HS-27A (cell line): ENCODE measurements at places on chromosomes 13 and 19.

DNA sequence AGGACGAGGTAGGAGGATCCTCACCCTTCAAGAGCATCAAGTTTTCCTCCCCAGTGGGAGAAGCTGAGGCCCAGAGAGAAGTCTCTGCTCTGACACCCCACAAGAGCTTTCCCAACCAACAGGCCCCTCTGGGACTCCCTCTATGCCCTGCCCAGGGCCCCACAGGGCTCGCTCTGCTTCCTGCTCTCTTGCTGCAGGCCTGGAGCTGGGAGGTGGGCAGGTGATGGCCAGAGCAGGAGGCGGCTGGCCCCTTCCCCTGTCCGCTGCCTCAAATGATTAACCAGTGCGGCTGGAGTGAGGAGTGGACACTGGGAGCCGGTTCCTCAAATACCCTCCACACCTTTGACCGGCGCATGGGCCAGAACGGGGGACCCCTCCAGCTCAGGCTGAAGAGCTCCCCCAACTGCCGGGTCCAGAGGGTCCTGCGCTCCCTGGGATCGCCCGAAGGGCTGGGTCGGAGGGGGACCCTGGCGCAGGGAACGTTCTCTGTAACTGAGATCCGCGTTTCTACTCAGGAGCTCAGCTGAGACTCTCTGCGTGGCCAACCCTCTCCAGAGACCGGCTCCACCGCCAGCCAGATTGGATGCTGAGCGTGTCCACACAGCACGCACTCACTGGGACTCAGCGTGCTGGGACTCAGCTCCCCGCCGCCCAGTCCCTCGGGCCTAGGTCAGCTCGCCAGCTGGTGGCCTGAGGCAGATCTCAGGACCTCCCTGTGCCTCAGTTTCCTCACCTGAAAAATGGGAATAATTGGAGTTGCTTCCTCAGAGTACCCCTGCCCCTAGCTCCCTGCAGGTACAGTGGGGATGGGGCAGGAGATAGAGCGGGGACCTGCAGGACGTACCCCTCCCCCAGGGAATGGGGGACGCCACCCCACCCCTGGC is 6.7 kb upstream of the ONECUT3 start:
- no peak for DNase-seq

DNA sequence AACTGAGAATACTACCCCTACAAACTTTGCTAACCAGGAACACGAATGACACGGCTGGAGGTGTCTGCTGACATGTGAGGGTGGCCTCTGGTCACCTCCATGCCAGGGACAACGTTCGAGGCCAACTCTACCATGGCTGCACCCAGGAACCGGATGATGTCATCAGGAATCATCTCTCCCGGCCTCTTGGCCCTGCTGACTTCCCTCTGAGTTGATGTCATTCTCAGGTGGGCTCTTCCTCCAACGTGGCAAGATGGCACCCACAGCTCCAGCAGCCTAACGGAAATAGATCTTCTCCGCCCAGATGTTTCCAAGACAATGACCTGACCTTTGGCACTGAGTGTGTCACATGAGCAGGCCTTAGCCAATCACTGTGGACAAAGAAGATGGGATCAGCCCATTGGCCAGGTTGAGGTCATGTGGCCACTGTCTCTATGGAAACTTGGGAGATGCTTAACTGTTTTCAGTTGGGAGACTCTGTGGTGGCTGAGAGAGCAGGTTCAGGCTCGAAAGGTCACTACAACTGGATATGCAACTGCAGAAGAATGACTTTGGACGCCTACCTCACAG is 15.0 kb downstream of the MBD3L2B start:
- DNase-seq, result no peak

DNA sequence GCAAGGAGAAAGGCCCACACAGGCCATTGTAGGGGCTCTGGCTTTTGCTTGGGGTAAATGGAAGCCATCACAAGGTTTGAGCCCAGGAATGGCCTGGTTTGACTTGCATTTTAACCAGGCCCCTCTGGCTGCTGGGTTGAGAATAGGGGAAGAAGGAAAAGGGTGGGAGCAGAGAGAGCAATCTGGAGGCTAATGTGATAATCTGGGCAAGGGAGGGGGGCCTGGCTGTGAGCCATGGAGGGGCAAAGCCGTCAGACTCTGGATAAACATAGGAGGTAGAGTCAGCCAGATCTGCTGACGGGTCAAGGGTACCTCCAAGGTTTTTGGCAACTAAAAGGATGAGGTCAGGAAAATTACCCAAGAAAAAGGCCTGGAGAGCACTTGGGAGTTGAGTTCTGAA is 41.6 kb downstream of the RFX2 start:
- no peak for DNase-seq

- DNase-seq, result no peak
Measured at GRCh38 chr13:53241891-53242348, 213.3 kb downstream of the OLFM4 start.

- no peak for DNase-seq
Measured at GRCh38 chr13:39734952-39735351, 79.5 kb downstream of the COG6 start.

DNA sequence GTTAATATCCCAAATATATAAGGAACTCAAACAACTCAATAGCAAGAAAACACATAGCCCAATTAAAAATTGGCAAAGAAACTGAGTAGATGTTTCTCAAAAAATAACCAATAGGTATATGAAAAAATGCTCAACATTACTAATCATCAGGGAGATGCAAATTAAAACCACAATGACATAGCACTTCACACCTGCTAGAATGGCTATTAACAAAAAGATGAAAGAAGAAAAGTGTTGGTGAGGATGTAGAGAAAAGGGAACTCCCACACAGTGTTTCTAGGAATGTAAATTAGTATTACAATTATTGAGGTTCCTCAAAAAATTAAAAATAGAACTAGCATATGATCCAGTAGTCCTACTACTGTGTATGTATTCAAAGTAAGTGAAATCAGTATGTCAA is 1212.8 kb downstream of the DIAPH3 start:
- DNase-seq, result no peak

DNA sequence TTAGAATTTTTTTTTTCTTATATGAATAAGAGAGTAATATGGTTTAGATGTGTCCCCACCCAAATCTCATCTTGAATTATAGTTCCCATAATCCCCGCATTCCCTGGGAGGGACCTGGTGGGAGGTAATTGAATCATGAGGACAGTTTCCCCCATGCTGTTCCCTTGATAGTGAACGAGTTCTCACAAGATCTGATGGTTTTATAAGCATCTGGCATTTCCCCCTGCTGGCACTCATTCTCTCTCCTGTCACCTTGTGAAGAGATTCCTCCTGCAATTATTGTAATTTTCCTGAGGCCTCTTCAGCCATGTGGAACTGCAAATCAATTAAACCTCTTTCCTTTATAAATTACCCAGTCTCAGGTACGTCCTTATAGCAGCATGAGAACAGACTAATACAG is 205.7 kb downstream of the MYO16 start:
- DNase-seq, result no peak

GRCh38 chr13:28719227-28720055 is 671 bp upstream of the SLC46A3 start:
- DNase-seq, result no peak

- no peak for DNase-seq
Measured at GRCh38 chr13:111143865-111144540, 28.9 kb downstream of the ARHGEF7 start.

DNA sequence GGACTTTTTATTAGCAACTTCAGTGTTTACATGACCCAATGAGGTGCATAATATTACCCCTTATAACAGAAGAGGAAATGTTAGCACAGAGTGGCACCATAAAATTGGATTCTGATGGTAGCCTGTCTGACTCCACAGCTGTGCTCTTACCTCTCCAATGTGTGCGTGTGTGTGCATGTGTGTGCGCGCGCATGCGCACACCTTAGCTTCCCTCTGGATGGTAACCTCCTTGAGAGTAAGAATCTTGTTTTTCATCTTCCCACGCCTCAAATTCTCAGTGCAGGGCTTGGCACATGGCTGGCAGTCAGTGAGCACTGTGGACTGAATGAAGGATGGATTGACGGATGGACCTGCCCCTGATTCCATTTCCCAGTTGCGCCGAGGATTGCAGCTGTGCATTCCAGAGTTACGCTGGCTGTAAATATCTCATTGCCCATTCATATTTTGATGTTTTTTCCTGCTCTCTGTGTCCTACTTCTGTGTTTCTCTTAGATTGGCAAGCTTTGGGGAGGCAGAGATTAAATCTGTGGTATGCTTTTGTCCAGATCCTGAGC is 99.2 kb upstream of the WASF3 start:
- DNase-seq, result no peak

GRCh38 chr19:12983542-12984142 is 11.6 kb upstream of the NFIX start:
- no peak for DNase-seq

DNA sequence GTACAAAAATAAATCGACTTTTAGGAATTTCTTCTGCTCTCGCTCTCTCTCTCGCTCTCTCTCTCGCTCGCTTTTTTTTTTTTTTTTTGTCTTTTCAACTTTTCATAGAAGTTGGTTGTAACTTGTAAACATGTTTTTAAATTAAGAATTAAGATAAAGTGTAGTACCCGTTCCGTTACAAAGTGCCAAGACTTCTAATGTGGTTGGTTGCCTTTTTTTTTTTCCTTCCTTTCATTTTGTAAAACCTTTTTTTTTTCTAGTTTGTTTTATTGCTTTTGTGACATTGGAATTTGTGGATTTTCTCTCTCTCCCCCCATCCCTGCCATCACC is 20.4 kb downstream of the ZBTB7A start:
- DNase-seq, result no peak

DNA sequence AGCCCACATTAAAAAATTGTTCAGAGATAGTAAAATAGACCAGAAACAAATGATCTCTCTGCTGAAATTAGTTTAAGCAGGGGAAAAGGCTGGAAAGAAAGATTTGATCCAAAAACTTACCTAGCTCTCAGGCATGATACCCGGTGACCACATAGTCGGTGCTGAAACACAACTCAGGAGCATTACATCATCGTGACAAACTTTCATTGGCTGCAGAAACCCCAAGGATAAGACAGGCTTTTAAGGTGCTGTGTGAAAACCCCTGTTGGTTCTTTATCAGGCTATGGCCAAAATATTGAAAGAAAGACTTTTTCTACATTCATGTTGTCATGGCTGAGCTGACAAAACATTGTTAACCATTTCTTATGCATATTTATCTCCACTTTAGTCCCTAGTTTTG is 171.7 kb upstream of the KLF12 start:
- DNase-seq, result no peak

DNA sequence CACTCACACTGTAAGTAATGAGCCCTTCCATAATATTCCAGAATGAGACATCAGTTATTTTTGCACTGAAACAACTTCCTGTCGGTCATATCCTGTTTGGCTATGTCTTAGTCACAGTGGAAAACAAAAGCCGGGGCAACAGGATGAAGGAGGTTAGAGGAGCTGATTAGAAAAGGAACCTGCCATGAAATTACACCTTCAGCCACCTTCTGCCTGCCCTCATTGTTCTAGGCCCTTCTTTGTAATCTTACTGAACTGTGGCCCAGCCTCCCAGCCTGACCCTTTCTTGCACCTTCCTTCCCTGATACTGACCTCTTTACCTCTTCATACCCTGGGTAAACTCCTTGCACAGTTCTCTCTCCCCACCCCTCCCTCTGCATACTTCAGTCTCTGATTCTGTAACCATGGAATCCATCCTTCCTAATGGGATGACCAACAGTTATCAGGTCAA is 67.3 kb downstream of the DOCK9 start:
- DNase-seq, result no peak

- no peak for DNase-seq
Measured at GRCh38 chr13:83221813-83222241, 660.4 kb downstream of the SLITRK1 start.

GRCh38 chr19:48569814-48570213 is 17.8 kb downstream of the SULT2B1 start:
- DNase-seq, result no peak

DNA sequence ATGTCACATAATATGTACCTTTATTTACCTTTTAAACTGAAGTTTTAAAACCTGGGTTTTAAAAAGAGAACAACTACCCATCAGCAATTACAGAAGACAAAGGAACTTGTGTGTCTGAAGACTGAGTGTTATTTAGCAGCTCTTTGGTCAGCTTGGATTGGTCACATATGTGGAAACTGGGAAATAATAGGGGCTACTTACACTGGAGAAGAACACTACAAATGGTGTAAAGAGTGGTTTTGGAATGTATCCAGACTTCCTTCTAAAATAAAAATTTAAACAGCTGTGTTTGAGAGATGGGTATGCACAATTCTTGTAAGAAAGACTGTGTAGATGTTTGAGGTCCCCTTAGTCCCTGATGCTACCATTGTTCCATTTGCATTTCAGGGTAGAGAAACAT is 13.3 kb downstream of the TNFRSF19 start:
- DNase-seq, result no peak

DNA sequence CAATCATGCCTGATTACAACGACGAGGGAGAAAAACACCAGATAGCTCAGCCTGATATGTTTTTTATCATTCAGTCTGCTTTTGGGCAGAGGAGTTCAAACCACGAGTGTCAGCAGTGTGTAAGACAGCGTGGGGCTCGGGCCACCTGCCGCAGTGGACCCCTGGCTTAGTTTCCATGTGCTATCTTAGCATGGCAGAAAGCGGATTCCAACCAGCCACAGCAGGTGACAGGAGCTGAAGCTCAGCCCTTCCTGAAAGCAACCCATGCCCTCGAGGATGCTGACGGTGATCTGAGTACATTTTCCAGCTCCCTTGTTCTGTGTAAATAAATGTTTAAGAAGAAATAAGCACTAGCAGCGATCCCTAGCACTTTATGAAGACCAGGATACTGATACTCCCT is 32.2 kb upstream of the MBNL2 start:
- DNase-seq, result no peak

- no peak for DNase-seq
Measured at GRCh38 chr13:53264751-53265385, 236.3 kb downstream of the OLFM4 start.

DNA sequence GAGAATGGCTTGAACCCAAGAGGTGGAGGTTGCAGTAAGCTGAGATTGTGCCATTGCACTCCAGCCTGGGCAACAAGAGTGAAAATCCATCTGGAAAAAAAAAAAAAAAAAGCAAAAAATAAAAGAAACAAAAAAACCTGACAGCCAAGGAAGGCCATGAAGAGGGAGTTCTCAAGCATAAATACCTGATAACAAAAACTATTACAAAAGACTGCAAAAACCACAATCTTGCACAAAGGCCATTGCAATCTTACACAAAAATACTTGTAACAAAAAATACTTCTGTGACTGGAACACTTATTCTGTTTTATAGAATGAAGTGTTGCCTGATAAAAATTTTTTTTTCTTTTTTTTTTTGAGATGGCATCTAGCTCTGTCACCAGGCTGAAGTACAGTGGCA is 61.5 kb upstream of the TSC22D1 start:
- DNase-seq, result no peak

GRCh38 chr13:25207291-25207810 is 35.3 kb upstream of the AMER2 start:
- DNase-seq, result no peak

- DNase-seq, result no peak
Measured at GRCh38 chr13:99572921-99573320, 71.6 kb downstream of the TM9SF2 start.

DNA sequence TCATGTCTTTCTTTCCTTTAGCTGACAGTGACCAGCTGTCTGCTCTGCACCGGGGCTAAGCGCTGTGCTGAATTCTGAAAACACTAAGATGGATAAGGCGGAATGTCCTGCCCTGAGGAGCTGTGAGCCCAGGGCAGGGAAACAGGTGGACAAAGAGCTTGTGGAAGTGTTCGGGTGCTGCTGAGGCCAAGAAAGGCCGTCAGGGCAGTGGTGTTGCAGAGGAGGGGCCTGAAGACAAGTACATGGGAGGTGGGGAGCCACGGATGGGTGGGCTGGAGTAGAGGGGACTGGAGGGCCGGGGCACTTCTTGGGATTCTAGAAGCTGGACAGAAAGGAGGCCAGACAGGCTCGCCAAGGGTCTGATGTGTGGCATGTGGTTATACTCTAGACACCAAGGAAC is 66.2 kb upstream of the GPR183 start:
- DNase-seq, result no peak
